CD4-positive, alpha-beta T cell treated with Interleukin-2 at 100 ng/mL for 4 hours (primary cell): ENCODE measurements at places on chromosomes 3 and 15.

DNA sequence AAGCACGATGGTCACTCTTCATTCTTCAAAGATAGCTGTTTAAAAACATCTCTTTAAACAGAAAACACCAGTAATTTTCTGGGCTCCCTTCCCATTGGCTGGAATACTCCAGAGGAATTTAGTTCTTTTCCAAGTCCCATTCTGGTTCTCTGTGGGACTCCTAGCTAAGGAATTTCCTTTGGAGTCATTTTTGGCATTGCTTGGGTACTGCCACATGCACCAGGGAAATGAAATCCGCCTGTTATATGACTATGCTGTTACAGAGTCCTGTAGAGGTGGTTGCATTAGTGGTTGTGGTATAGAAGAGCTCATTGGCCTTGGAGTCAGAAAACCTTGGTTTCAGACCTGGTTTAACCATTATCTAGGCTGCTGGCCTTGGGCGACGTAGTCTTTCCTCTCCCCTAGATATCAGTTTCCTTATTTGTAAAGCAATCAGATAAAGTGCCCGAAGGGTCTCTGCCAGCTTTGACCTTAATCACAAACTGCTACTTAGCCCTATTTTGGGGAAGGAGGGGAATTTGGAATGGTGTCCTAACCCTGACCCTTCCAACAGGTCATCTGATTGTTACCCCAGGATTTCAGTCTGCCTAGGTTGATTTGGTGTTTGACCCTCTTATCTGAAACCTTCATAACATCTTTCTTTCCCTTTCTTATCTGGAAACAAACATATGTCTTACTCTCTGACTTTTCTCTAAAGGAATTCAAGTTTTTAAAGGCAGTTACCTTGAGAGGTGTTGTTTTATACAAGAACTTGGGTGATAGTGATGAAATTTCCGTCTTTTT lies 13.4 kb downstream of the RTP1 start:
- DNase-seq: no peak

GRCh38 chr15:25392806-25393205 lies 46.0 kb downstream of the UBE3A start:
- DNase-seq: no peak

- no peak for DNase-seq
Observed at GRCh38 chr15:47484059-47484458, 233.2 kb upstream of the SEMA6D start.

GRCh38 chr3:111069974-111070771 lies 1.4 kb upstream of the NECTIN3 start:
- no peak for DNase-seq

DNA sequence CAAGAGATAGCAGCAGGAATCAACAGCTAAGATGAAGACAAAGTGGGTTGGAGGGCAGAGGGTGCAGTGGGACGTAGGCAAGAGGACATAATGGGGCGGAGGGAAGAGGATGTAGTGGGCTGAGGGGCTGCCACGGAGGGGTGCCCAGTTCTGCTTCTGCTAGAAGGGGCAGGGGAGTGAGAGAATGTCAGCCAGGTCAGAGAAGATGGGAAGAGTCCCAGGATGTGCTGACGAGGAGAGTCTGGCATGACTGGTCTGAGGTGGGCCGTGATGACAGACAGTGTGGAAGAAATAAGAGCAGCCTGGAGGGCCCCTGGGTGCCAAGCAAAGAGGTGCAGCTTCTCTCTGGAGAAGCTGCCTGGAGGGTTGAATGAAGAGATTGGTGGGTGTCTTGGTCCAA lies 4.0 kb downstream of the SPSB4 start:
- no peak for DNase-seq

GRCh38 chr15:31476236-31476810 lies 149.7 kb downstream of the KLF13 start:
- DNase-seq: no peak

DNA sequence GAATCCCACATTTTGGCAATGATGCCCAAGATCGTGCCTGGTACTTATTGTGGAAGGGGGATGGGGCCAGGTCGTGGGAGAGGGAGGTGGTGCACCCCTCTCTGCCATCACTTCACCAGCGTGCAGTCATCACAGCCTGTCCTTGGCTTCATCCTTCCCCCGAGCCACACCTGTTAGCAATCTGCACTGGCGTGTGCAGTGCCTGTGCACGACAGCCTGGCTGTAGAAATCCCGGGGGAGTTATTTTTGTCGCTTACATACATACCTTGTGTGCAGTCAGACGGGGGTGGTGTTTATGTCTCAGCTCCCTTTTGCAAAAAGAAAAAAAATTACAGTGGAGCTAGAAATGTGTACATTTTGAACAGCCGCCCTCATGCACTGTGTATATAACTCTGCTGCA lies 216.0 kb downstream of the TLE3 start:
- DNase-seq: no peak

GRCh38 chr3:119831941-119832371 lies 50.1 kb downstream of the NR1I2 start:
- no peak for DNase-seq

DNA sequence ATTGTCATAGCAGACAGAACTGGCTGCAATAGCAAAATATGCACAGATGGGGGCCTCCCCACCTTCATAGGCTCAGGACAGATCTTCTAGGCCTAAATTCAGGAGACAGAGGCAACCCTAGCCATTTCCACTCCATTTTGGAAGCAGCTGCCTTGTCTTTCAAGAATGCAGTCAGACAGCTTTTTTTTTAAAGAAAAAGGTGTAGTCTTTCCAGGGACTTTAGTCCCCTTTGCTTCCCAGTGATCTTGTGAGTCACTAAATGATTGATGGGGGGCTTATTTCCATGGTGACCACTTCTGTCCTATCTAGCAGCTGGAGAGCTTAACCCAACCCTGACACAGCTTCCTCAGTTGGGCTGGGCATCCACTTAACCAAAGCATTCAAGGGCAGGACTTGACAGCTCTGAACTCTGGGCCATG lies 165.9 kb downstream of the TPRG1 start:
- no peak for DNase-seq

- DNase-seq: no peak
Observed at GRCh38 chr3:79361748-79362378, 405.9 kb downstream of the ROBO1 start.

DNA sequence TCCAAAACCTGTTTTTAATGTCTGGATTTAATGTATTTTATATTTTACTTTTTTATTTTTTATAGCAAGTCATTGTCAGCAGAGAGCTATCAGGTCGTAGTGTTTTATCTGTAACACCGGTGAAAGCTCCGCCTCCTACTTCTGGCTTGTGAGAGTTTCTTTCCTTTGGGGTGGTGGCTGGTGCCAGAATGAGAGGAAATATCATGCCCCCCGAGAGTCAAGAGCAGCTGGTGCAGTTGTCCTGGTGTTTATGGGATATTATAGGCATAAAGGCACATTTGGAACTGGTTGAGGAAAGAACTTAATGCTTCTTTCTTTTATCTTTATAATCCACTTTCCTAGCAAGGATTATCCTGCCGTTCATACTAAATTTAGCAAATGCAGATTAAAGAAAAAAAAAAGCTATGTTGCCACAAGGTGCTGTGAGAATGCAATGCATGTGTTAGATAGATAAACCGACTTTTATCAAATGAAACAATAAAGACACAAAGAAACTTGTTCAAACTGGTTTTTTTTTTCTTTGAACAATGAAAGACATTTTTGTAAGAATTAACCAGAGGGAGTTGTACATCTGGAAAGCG lies 260.1 kb upstream of the PLSCR5 start:
- no peak for DNase-seq

DNA sequence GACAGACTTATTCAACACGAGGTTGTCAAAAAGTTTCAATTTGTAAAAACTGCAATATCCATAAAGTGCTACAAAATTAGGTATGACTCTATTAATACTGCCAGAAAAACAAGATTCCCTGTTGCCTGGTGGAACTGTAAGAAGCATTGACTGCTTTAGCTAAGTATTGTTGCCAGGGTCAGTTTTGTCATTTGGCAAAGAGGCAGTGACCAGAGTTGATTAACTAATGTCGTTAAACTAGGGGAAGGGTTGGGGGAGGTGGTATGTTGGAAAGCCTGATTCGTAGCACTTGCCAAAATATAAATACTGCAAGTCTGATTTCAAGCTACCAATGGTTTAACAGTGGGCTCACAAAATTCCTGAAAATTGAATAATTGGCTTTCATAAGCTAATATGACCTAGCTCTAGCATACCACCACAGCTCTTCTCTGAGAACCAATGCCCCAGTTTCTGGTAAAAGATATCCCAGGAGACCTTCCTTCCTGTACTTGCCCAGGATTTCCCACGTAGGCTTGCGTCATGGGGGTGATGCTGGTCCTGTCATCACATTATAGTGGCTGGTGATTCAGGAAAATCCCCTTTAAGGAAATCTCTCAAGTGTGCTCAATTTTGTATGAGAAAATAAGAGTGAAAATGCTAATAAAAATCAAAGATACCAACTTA lies 266.4 kb upstream of the TBC1D5 start:
- no peak for DNase-seq

DNA sequence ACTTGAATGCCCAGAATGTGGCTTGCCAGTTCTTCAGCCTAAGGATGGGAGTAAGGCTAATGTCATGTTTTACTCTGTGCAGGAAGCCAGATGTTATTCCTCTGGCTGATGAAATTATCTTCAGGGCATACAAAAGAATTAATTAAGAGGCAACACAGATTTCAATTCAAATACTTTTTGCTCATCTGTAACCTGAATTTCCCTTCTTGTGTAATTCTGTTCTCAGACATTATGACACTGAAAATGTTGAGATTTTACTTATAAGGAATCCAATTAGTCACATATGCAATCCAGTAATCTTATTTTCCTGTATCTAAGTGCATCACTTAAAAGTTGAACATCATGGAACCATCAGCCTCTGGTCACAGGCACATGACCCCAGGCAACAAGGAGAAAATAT lies 136.5 kb downstream of the CPNE4 start:
- DNase-seq: no peak

GRCh38 chr15:98241032-98241554 lies 280.6 kb downstream of the ARRDC4 start:
- no peak for DNase-seq

- DNase-seq: no peak
Observed at GRCh38 chr3:73804204-73804603, 179.5 kb upstream of the PDZRN3 start.

DNA sequence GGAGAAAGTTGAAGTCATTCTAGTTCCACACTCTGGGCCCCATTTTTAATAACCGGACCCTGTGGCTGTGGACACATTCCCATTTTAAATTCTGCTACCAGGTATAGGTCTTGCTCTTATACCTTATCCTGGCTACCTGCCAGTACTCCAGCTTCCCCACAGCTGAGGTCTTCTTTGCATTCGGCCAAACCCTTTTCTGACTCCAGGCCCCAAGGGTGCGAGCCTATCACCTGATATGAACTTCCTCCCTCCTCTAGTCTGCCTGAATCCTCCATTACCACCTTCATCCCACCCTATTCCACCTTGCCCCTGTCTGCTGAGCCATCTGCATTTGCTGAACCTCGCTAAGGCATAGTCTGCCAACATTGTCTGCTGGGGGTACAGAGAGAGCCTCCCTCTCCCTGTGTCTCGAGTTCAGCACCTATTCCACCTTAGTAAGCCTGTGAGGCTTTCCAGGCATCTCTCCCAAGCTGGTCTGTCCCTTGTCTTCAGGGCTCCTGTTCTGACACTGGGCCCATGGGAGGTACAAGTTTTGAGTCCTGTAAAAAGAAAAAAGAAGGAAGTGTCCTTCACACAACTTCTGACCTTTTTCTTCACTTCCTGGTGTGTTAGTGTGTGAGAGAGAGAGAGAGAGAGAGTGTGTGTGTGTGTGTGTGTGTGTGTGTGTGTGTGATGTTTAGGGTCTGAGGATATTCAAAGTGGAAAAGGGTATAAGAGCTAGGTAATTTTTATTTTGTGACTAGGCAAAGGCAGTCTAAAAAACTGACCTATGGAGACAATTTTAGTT lies 27.0 kb downstream of the PDE8A start:
- no peak for DNase-seq

GRCh38 chr3:187167777-187168176 lies 28.5 kb upstream of the RPL39L start:
- no peak for DNase-seq

DNA sequence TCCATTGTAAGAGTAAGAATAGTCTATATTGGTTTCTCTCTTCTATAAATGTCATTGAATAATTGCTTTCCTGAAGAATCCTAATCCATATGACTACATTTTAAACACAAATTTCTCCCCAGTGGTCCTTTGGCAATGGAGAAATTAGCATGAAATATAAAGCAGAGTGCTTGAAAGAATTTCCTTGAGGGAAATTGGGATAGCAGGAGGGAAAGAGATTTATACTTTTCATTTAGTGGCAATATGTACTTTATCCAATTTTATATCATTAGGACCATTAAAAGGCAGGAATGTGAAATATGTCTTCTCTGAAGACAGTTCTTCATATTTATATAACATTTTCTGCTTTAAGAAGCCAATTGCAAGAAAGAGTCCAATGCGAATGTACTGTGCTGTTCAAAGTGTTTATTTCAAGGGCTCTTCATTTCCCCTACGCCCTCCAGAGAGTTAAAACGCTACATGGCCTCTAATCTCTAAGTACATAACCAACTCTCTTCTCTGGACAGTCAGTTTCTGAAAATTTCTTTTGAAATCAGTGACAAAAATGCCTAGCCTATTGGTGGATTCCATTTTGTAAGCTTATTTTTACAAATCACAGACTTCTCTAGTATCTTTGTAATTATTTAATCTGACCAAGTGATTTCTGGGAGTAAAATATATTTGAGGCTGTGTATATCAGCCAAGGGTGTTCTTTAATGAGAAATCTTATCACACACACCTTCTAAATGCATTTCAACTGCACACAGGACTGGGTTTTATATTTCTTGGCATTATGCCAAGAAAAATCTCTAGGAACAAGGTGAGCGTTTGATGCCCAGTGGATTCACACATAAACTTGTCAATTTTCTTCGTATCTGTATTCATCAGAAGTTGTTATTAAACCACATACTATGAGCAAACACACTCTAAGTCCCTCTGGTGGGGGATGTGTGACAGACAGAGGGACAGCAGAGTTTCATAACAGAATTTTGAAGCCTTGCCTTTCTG lies 51.2 kb downstream of the KCNAB1 start:
- no peak for DNase-seq

- DNase-seq: no peak
Observed at GRCh38 chr15:51396921-51397320, 55.5 kb downstream of the GLDN start.

DNA sequence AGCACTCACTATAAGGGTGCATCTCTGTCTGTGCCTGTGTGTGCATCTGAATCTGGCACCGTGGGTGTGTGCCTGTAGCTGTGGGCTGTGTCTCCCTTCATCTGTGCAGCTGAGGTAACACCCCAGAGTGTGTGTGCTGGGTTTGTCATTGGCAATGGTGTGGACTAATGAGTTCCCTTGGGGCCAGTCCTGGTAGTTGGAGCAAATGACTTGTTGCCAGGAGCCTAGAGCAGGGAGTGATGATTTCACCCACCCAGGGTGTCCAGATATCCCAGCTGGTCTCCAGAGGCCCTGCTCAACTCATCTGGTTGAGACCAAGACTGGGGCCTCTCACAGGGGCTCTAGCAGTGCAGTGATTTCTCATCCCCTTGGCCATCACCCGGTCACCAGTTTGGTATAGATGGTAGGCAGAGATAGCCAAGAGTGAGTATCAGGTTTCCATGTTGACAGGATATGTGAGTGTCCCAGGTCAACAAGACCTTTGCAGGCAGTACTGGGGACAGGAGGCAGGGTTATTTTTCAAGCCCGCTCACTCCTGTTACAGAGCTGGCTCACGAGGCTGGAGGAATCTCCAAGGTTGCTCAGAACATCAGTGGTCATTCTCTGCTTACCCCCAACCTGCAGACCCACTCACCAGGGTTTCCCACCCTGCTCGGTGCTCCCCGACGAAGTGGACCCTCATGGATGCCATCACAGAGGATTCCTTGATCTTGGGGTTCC lies 4.1 kb upstream of the HDAC11 start:
- DNase-seq: no peak
